ENCODE measurements at places on chromosomes 2 and 18.

- DNase-seq = no peak
Observed at GRCh38 chr2:66688951-66689350, 254.0 kb downstream of the MEIS1 start.

DNA sequence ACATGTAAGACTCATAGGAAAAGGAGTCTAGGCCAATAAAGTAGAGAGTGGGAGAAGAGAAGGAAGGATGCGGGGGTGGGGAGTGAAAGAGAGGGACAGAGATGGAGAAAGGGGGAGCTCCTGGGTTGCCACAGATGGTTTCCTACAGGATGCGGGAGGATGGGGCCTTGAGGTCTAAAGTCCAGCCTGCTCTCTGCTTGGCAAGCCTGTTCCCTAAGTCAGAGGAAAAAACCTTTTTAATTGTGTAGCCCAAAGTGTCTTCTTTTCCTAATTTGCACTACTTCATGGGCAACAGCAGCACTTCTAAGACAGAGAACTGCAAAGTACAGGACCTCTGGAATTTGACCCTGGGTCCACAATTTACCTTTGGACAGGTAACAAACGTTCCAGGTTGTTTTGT is 1.4 kb upstream of the FAM110C start:
- DNase-seq = no peak

DNA sequence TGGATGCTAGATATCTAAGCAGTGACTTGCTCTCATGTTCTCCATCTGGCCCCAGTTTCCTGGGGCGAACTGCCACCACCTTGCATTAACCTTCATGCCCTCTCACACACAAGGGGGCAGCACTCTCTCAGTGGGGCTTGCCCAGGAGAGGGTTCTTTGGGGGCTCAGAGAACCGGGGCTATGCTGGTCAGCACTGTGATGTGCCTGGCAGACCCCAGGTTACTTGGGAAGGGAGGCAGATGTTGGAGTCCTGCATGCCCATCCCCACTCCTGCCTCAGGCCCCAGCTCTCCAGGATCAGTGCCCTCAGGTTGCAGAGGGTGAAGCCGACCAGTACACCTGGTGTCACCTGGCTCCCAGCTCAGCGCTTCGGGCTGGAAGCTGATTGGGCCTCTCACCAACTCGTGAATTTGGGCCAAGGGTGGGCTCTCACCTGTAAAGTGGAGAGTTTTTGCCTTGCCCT is 396.2 kb upstream of the HS6ST1 start:
- DNase-seq = no peak

DNA sequence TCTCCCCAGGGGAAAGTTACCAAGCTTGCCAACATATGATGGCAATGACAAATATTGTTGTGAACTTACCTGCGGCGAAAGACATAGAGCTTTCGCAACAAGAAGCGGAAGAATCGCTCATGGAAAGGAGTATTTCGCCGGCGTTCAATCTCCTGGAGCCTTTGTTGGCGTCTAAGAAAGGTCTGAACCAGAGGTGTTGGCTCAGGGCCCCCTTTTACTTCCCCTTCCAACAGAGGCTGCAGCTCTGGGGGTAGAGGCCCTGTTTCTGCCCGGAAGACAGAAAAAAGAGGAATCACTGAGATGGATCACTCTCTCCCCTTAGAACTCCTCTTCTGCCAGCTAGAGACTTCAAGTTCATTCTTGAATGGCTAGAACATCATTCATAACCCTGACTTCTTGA is 10.8 kb downstream of the GGCX start:
- no peak for DNase-seq

- peak; percentile 88 for DNase-seq
Observed at GRCh38 chr18:4264347-4264791, 190.7 kb downstream of the DLGAP1 start.

- DNase-seq = no peak
Observed at GRCh38 chr2:138470941-138471340, 30.6 kb upstream of the SPOPL start.

DNA sequence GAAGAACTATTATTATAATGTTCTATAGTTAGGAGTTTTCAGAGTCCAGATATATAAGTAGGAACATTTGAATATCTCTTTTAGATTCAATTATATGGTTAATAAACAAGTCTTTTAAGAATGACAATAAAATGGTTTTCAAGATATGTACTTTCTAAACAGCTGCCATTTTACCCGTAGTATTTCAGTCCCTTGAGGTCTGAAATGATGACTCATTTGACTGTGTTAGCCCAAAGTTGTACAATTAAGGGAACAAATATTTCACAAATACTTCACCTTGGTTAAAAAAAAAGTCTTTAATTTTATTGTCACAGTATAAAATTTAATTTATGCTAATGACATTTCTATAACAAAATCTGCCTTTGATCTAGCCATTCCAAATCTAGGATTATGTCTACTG is 91.6 kb upstream of the TANK start:
- no peak for DNase-seq

- DNase-seq = no peak
Observed at GRCh38 chr2:98747888-98748287, 17.0 kb upstream of the MGAT4A start.

DNA sequence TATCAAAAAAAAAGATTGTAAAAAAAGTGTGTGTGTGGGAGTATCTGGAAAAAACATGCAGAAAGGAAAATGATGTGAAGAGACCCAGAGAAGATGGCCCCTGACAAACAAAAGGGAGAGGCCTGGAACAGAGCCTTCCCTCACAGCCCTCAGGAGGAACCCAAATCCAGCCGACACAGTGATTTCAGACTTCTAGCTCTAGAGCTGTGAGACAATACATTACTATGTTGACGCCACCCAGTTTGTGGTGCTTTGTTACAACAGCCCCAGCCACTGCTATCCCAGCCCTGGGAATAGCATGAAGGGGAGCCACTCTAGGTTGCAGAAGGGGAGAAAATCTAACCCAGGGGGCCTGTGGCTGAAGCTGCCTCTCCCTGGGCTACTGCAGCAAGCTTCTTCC is 59.0 kb upstream of the ZBTB7C start:
- peak; percentile 42 for DNase-seq

- DNase-seq = no peak
Observed at GRCh38 chr18:54052732-54053429, 171.6 kb downstream of the MBD2 start.

DNA sequence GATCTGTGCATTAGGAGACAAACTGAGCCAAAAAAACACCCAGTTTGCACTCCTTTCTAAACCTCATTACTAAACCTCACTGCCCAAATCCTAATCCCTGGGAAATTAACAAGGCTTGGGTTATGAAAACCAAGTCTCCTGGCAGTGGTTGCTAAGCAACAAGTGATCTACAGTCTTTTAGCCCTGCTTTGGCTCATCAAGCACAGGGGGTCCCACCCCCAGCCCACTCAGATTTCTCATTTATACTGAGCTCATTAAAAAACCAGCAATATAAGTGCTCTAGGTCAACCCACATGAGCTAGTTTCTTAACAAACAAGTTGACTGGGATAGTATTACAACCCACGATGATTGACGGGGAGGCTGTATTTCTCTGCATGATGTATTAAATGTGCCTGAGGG is 18.4 kb downstream of the DNER start:
- no peak for DNase-seq

DNA sequence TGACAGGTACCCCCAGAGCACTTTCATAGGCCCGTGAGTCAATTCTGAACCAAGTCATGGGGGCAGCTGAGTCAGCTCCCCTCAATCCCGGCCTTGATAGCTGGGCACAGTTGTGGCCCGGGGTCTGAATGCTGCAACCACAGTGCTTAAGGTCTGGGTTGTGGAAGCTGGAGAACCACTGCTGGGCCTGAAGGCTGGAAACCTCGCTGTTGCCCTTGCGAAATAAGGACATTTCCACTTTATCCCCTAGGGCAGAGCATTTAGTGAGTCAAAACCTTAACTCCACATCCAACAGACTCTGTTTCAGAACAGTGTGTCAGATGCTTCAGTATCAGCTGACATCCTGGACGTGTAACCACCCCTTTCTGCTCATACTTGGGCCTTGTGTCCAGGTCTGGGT is 58.6 kb downstream of the SP110 start:
- no peak for DNase-seq

GRCh38 chr18:48786455-48787202 is 164.1 kb downstream of the SMAD7 start:
- DNase-seq = no peak

- no peak for DNase-seq
Observed at GRCh38 chr2:165435611-165436010, 33.9 kb upstream of the CSRNP3 start.

GRCh38 chr2:200335657-200336056 is 29.2 kb downstream of the SPATS2L start:
- no peak for DNase-seq

DNA sequence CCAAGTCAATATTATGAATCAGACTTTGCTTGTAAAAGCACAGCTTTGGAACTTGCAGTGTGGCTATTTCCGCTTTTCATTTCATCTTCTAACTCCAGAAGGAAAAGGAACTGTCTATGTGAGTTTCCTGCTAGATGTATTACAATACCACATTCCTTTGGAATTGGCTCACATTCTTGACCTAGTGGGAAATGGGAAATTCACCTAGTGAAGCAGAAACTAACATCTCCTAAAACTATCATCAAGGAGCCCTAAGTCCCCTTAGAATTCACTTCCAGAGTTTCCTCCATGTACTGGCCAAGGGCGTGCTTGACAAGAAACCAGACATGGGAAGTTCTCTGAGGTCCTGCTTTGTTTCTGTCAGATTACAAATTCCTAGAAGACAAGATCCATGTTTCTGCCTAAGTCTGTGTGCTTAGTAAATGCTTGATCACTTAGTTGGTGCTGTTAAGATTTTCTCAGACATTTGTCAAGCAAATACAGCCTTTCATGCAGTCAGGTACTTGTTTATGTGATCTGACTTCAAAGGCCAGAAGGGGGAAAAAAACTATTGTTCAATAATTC is 275.7 kb upstream of the FN1 start:
- DNase-seq = peak; percentile 78

GRCh38 chr2:175957845-175958244 is 44.2 kb downstream of the LNPK start:
- DNase-seq = no peak

GRCh38 chr2:70725505-70725904 is 42.5 kb downstream of the ADD2 start:
- no peak for DNase-seq

DNA sequence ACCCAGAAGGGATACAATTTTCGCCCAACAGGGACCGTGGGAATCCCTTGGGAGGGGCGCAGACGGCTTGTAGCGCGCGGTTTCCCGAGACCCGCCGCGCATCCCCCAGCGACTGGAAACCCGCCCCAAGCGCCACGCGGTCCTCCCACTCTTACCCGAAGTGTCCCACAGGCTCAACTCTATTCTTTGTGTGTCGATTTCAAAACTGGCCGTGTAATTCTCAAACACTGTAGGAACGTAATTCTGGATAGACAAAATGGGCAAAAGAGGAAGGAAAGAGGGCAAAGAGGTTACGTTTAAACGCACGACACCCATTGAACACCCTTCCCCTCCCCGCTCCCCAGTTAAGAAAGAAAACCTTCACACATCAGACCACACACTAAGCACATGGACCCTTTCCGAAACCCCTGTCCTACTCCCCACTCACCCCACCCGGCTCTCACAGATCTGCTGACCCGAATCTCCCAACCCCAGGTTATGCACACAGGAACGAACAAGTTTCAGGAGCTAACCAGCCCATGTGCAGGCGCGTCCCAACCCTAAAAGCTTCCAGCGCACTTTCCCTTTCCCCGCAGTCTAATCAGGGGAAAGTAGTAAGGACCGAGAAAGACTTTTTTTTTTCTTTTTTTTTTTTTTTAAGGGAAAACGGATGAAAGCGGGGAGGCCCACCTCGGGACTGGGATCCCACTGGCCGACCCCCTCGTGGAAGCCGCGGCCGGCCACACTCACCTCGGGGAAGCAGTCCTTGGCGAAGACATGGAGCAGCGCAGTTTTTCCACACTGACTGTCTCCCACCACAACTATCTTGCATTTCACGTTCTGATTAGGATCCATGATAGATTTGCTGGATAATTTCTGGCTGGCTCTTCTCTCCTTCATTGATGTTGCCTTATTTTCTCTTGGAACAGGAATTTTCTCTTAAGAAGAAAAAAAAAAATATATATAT is 655 bp downstream of the RND3 start:
- peak; percentile 84 for DNase-seq

DNA sequence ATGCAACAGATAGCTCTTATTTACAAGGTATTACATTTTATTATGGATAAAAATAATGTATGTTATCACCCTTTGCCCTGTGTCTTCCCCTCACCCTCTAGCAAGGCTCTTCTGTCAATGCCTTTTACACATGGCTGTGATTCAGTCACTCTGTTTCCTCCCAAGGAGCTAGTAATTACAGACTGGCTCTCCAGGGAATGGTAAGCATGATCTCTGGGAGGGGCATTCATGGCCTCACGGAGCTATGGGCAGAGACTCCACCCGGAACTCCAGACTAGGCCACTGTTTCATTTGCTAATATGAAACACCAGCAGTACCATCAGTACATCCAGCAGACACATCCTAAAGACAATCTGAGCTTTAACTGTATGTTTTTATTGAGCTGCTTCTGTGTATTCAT is 410.9 kb upstream of the CYRIA start:
- peak; percentile 16 for DNase-seq

- no peak for DNase-seq
Observed at GRCh38 chr2:174694196-174694878, 69.9 kb downstream of the CHRNA1 start.

GRCh38 chr2:196449083-196449482 is 190.4 kb upstream of the CCDC150 start:
- no peak for DNase-seq

DNA sequence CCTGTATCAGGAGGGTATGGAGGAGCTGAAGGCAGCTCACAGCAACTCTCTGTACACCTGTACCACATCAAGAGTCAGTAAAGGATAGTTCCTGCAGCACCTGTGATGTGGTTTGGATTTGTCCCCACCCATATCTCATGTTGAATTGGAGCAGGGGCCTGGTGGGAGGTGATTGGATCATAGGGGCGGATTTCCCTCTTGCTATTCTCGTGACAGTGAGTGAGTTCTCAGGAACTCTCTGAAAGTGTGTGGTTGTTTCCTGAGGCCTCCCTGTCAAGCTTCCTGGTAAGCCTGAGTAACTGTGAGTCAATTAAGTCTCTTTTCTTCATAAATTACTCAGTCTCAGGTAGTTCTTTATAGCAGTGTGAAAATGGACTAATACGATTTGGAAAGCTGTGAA is 28.9 kb downstream of the OSBPL1A start:
- DNase-seq = no peak

DNA sequence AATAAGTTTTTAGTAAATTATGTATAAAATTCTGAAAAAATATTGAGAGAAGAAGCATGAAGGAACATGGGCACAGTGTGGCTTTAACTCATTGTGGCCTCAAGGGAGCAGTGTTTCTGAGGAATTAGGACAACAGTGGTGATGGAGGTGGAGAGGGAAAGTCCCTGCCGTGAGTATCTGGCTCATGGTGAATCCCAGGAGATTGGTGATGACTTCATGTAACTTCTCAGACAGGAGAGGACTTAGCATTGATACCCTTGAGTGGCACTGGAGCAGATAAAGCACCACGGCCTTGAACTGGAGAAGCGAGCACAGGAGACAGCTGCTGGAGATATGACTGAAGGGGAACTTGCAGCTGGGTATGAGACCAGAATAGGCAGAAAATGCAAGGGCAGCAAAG is 35.0 kb upstream of the LRP1B start:
- DNase-seq = peak; percentile 3

Data from muscle of leg (tissue), 16 donors.